ENCODE measurements at places on chromosomes 7 and 10.

GRCh38 chr10:95229724-95230627, 35.9 kb downstream of the ACSM6 start:
- DNase-seq, result peak; percentile 99

DNA sequence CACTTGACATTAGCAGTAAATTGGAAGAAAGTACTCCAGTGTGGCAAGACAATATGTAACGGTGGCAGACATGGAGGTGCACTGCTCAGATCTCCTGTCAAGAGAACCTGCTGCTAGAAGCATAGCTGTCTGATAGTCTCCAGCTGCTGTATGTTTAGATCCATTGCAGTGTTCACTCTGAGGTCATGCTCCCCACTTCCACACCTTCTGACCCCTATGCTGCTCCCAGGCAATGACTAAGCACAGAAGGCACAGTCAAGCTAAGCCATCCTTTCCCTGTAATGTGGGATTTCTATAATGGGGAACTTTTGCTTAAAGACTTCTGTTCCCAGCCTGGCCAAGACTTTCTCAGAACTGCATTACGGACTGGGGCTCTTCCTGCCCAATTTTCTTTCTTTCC, 315.8 kb downstream of the HPSE2 start:
- DNase-seq, result peak; percentile 62

DNA sequence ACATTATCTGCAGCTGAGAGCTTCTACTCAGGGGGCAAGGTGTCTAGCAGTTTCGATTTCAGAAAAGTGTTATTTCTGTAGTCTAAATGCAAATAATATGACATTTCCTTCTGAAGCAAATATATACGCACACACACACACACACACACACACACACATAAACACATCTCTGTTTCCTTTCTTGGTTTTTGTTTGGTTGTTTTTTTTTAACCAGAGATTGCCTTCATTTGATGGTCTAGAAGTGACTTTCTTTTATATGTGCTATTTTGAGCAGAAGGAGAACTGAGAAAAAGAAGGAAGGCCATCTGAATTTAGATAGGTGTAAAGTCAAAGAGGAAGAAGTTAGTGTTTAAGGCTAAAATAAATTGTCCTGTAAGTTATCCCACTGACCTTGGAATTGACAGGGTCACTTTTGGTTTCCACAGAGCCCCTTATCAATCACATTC, 142.2 kb downstream of the TRIL start:
- no peak for DNase-seq

GRCh38 chr7:129626896-129627295, 15.4 kb downstream of the NRF1 start:
- DNase-seq, result no peak

- DNase-seq, result no peak
Observed at GRCh38 chr10:122151121-122151694, 119.9 kb upstream of the BTBD16 start.

DNA sequence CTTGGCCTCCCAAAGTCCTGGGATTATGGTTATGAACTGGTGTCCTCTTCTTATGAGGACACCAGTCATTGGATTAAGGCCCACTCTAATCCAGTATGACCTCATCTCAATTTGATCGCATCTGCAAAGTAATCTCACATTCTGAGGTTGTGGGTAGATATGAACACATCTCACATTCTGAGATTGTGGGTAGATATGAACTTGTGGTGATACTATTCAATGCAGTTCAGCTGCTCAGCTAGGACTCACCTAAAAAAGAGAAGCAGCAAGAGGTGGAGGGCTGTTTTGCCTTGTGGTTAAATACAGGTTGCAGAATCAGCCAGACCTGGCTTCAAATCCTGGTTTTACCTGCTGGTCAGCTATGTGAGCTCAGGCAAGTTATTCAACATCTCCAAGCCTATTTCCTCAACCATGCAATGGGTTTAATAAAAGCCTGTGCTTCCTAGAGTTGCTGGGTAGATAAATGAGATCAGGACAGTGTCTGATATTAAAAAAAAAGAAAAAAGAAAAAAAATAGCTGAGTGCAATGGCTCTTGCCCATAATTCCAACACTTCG, 8.5 kb upstream of the BAG3 start:
- no peak for DNase-seq

DNA sequence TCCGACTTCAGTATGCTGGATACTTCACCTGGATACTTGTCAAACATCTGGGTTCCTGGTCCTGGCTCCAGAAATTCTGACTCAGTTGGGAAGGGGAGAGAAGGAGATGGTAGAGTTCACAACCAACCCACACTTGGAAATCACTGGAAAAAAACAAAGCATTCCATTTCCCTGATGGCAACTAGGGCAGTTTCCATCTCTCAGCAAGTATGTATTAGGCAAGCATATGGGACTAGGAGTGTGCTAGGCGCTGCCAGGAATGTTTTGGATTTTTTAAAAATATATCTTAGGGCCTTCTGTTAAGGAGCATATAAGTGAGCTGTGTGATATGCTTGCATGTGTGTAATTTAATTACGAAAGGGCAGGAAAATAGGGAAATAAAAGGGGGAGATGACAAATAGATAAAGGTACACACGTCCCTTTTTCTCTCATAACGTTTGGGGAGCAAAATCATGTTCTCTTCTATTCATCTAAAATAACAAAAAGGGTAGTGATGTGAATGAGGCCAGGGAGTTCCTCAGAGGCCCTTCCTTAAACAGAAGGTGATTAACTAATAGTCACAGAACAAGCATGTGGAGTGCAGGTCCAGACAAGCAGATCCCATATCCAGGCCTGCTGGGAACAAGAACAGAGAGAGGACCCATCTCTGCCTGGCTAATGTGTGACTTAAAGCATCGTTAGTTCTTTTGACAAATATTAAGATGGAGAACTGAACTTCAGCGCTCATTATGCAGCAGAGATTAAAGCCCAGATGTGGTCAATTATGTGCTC, 64.5 kb upstream of the NFE2L3 start:
- DNase-seq, result no peak

DNA sequence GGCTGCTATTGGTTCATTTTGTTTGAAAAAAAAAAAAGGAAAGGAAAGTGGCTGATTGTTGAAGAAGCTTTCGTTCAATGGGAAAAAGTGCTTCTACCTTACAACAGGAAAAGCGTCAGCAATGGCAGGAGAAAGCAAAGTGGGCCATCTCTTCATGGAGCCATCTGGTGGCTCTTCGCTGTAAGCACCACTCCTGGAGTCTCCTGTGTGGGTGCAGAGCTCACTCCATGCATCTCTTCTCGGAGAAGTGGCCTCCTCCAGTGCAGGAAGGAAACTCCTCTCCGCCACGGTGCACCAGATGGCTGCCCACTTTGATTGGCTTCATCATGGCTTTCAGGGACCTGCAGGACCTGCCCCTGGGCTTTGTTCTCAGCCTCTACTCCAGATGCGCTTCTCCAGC, 250.9 kb downstream of the PTEN start:
- DNase-seq, result peak; percentile 49

- DNase-seq, result no peak
Observed at GRCh38 chr10:35217455-35217854, 90.8 kb downstream of the CREM start.

DNA sequence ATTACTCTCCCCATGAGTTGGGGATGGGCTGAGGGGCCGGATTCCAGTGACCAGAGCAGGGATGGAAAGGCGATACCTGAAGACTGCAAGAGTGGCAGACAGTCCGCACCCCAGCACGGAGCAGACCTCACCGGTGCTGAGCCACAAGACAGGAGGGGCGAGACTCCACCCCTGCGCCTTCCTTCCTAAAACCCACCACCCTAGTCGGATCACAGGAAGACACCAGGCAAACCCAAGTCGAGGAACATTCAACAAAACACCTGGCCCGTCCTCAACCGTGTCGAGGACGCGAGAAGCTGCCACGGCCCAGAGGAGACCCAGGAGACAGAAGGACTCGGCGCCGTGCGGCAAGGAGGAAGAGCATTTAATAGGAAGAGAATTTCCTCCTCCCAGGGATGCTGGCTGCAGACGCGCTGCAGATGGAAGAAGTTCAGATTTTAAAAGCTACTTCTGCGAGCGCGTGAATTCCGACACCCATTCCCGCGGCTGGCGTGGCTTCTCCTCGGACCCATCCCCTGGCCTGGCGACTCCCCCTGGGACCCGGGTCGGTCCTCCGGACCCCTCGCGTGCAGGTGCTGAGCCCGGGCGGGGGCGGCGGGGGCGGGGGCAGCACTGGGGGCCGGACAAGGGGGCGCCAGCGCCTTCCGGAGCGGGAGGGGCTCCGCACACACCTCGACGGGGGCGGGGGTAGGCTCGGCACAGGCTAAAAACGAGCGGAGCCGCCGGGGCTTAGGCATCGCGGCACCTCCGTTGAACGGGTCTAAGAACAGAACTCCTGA, 563 bp upstream of the UTF1 start:
- no peak for DNase-seq

DNA sequence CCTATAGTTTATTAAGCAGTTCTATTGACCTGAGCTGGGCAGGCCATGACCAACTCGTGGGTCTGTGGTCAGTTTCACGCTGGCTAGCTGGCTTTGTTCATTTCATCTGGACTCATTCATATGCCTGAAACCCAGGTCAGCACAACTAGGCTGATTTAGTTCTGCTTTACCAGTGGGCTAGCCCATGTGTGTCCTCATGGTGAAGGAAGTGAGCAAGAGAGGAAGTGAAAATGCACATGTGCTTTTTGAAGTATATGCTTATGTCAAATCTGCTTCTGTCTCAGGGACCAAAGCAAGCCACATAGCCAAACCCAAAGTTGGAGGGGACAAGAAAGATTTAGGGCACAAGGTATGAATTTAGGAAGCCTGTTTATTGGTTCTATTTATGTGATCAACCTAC, 154.5 kb downstream of the RNF133 start:
- DNase-seq, result no peak

DNA sequence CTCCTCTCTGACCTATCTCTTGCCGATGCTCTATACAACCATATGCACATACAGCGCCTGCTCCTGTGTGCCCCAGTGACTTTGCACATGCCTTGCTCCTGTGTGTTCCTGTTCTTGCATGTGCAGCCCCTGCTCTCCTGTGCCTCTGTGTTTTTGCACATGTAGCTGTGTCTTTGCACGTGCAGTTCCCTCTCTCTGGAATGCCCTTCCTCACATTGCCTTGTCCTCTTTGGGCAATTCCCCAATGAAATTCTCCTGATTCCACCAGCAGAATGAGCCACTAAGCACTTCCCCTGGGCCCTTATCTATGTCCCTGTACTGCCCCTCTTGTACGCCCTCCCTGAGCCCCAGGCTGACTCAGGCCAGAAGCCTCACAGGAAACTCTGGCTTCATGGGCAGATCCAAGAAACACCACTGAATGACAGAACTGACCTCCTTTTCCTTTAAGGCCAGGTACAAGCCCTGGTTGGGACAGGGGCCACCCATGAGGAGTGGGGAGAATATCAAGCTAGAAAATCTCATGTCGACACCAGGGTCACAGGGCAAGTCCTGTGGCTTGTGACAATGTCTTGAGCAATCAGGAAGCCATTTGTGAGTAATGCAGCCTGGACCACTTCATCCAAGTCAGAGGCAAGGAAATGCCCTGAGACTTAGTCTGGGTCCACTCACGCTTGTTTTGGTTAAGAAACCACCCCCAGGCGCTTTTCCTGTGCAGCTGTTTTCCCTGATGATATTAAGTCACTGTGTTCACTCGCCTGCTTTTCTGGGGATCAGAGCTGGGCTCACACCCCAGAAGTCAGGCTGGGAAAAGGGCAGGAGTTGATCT, 1.9 kb upstream of the ARHGAP22 start:
- peak; percentile 99 for DNase-seq

DNA sequence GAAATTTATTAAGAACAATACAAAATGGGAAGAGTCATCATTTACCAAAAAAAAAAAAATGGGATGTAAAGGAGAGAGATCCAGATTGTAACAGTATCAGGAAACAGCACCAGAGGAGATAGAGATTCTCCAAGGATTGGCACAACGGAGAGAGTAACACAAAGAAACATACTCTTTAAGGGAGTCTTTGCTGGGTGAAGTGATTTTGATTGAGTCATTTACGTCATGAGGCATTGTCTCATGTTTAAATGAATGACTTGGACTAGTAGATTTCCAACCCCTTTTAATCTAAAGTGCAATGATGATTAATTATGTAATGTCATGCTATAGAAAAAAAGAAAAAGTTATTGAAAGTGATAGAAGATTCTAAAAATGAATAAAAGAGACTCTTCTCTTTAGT, 68.8 kb downstream of the ITGB8 start:
- DNase-seq, result peak; percentile 6

DNA sequence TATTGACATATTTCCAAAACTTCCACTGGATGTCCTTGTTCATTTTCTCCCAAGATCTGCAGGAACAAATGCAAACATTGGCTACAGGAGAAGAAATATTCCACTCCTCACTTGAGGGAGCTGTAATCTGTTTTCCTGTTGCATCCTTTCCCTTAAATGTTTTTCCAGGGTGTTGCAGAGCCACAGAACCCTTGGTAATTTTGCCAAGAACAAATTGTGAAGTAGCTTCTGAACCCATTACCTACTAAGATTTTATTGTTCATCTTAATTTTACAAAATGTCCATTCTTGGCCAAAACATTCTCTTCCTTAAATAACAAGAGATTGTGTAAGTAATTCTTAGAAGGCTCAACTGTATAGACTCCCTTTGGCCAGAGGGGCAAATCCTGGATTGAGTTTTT, 177.0 kb downstream of the GNAT3 start:
- DNase-seq, result no peak

DNA sequence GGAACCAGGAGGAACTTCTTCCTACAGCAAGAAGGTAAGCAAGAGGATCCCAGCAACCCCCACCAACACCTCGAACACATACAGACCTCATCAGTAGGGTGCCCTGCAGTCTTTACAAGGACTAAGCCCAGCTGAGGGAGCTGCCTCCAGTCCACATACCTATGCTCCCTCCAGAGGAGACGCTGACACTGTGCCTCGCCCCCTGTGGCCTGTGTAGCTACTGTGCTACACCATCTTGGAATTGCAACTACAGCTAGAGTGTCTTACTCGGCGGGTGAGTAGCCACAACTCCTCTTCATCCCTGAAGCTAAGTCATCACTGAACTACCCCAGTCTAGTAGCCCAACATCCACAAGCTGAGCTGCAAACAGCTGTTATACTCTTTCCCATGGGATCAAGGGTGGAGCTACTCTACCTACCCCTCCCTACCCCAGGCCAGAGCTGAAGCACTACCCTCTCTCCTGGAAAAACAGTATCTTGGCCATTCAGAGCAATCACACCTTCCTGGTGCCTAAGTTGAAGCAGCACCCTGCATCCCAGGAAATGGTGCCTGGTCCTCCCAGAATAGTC, 42.2 kb upstream of the CAMK2B start:
- DNase-seq, result no peak

All from ELR (cell line).